ENCODE measurements at places on chromosomes 12 and 14. TPM values are rescaled to one million over a fixed set of nuclear protein-coding genes. Genes with fewer than 3 reads are reported as not detected.
A peak's percentile ranks its signal among the peaks of the same experiment; 100 is the strongest.

DENND5B gene
- 5.9 TPM for total RNA-seq

RASAL1 gene
- total RNA-seq, result not detected

GRCh38 chr12:80936642-80937390 is 918 bp downstream of the LIN7A start:
- peak; percentile 18 for DNase-seq

- DNase-seq, result no peak
These were observed 415.3 kb downstream of the SOX5 start for GRCh38 chr12:23534196-23534595.

GRCh38 chr12:122045262-122045661 is 23.6 kb downstream of the BCL7A start:
- DNase-seq, result no peak

DNA sequence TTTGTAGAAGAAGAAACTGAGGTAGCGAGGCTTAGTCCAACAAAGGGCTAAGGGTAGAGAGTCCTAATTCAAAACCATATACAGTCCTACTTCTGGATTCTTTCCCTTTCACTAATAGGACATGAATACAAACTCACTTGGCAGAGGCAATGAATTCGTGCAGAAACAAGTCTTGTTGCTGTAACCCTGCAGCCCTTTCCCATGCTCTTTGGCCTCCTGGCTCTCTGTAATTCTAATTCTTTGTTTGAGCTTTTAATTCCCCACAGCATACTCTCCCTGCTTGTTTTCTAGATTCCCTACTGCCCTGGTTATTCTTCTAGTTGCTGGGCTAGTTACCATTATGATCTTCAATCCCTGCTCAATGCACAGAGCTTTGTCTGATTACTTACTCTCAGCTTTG is 381.4 kb downstream of the ETNK1 start:
- no peak for DNase-seq
